ENCODE measurements at places on chromosomes 16 and 17. TPM values are rescaled to one million over a fixed set of nuclear protein-coding genes. Genes with fewer than 3 reads are reported as not detected.
A peak's percentile ranks its signal among the peaks of the same experiment; 100 is the strongest.

Gene RNF157
- 35.0 TPM for total RNA-seq

DNA sequence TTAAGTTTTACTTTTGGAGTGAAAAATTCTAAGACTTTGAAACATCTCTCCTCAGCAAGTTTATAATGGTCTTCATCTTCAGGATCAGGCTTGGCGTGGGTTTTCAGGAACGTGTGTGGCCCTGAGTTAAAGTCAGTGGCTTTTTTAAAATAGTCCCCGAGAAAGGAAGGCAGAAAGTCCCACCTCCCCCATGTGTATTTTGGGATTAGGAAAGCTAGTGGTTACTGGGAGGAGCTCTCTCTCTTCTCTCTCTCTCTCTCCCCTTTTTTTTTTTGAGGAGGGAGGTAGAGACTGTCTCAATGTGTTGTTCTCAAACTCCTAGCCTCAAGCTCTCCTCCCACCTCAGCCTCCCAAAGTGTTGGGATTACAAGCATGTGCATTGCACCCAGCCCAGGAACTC lies 213.2 kb downstream of the IRX3 start:
- DNase-seq: no peak

DNA sequence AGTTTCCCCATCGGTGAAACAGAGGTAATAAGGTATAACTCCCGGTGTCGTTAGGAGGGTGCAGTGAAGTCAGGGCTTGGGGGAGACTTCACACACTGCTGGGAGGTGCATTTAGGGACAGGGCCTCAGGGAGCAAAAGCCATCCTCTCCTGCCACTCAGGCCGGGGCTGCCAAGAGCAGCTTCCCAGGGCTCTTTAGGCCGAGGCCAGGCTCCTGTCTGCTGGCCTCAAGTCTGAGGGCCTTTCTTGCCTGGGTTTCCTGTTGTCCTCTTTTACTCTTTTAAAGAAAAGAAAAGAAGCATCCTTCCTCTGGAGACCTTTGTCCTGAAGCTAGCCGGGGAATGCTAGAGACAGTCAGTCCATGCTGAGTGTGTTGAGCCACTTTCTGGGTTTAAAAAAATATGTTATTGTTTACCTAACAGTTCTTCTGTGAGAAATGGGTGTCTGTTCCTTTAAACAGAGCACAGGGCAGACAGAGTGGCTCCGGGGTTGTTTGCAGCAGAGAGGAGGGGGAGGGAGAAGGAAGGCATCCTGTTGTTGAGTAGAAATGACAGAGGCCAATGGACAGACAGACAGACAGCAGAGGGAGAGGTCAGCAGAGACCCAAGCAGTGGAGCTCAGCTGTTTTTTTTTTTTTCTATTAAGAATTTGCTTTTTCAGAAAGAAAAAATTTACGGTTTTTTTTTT lies 79.1 kb downstream of the C17orf67 start:
- DNase-seq: peak; percentile 77

DNA sequence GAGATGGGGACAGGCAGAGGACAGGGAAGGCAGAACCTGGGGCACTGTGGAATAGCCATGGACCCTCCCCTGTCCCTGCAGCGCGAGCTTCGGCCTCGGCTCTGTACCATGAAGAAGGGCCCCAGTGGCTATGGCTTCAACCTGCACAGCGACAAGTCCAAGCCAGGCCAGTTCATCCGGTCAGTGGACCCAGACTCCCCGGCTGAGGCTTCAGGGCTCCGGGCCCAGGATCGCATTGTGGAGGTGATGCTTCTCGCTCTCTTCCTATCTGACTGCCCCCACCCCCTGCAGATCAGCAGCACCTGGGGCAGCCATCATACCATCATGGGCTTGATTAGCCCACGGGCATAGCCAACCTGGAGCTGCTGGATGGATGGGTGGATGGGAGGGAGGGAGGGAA lies 13.5 kb downstream of the NHERF1 start:
- DNase-seq: no peak

DNA sequence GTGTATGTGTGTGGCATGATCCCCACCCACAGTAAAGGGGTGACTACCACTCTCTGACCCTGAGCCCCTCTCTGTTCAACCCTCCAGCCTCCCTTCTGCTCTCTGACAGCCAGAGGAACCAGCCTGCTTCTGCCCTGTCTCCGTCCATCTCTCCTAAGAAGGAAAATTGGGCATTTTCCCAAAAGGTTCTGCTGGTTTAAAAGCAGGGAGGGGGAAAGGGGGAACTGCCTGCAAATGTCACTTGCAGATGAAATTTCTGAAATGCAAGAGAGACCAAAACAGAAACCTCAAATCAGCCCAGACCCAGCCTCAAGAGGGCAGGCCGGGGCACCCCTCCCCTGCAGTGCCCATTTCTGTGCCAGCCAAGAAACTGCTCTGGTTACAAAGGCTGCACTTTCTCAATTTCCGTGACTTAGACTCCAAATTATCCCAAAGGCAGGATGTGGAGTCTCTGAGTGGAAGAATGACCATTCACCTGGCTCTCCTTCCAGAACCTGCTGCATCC lies 197.9 kb downstream of the RBFOX3 start:
- no peak for DNase-seq

DNA sequence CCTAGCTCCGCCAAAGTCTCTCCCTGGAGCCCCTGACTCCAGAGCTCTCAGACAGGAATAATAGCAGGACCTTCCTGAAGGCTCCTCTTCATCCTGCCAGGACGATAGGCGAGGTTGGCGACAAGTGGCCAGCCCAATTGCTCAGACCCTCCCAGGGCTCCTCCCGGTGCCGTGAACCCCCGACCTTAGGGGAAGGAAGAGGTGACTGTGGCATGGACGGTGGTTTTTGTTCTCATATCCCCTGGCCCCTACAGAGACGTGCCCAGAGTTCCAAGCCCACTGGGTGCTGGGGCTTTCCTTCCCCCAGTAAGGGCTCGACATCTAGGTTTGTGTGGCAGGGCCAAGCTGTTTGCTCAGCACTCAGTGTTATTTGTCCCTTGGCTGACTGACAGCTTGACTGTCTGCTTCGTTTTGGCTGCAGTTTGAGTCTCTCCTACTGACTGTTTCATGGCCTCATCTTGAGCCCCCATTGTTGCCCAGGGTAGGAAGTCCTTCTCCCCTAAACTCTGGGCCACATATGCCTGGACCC lies 4.6 kb upstream of the ADCY7 start:
- no peak for DNase-seq

Gene MYL4
- total RNA-seq: not detected

DNA sequence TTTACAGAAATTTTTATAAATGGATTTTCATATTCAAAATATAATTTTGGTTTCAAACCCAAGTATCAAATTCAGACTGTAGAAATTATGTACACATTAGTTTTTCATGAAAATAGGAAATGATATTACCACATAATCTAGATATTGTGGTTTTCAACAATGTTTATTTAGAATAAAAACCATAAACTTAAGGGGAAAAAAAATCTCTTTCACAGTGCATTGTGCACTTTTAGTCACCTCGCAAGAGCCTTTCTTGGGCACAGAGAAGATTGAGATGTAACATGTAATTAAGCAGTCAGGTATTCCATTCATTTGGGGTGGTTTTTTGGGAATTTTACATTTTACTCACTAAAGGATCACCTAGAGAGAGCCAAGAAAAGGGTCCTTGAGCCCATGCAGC lies 104.0 kb downstream of the TANC2 start:
- no peak for DNase-seq

Measured in activated CD4-positive, alpha-beta T cell treated with anti-CD3 and anti-CD28 coated beads, Interleukin-2, amount 10 ng/mL, durations not matched to agents 24 days and 14 days (primary cell).